ENCODE measurements at places on chromosomes 7 and 10.

- no peak for DNase-seq
Observed at GRCh38 chr10:14456218-14456869, 125.6 kb upstream of the FRMD4A start.

DNA sequence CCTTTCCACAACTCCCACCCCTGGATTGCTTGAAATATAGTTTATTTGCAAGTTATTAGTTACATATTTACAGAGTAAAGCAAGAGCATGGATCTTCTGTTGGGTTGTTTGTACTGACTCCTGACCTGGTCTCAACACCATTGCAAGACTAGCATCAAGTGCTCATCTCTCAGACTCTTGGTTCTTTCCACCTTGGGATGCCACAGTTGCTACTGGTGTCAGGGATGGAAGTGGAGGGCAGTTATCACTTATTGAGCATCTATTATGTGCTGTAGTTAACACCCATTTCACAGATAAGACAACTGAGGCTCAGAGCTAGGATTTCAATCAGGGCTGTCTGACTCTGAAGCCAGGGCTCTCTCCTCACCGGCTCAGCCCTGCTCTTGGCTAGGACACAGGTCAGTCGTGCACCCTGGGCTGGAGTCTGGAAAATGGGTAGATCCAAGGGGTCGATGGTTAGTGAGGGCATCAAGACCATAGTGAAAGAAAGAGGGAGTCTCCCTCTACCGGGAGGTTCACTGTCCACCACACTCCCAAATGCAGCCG, 614 bp upstream of the ADAMTS14 start:
- DNase-seq = no peak

DNA sequence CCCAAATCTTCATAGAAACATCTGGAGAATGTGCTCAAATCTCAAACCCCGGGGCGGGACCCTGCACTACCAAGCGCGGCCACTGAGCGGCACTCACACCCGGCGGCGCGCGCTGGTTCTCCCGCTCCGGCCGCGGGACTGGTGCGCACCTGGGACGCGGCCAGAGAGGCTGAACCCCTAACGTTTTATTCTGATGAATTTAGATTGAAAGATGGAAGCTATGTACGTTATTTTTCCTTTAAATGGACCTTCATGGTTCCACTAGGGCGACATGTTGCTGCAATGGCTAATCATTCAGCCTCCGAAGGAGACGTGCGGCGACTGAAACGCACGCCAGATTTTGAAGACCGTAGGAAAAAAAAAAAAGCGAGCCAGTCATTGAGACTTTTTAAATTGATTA, 107.0 kb upstream of the INSIG1 start:
- peak; percentile 46 for DNase-seq

GRCh38 chr7:151851145-151851751, 25.7 kb downstream of the PRKAG2 start:
- DNase-seq = no peak

DNA sequence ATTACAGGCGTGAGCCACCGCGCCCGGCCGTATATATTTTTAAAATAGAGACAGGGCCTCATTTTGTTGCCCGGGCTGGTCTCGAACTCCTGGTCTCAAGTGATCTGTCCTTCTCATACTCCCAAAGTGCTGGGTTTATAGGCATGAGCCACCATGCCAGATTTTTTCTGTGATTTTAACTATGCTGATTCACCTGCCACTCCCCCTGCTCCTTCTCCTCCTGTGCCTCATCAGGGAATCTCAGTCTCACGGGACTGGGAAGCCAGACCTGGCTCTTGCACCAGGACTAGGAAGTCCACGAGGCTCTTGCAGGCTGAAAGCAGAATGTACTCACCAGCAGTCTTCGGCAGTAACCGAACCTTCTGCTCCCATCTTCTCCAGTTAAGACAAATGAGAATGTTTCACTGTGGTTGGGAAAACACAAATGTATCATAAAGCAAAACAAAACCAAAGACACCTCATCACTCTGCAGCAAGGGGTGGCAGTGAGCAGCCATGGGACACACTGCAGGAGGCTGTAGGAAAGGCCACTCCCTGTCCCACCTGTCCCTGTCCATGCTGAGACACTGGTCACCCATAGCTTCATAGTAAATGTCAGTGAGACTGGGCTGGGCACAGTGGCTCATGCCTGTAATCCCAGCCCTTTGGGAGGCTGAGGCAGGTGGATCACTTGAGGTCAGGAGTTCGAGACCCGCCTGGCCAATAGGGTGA, 78.7 kb upstream of the MKRN1 start:
- no peak for DNase-seq

GRCh38 chr10:87585565-87586514, 73.8 kb upstream of the PAPSS2 start:
- DNase-seq = no peak

DNA sequence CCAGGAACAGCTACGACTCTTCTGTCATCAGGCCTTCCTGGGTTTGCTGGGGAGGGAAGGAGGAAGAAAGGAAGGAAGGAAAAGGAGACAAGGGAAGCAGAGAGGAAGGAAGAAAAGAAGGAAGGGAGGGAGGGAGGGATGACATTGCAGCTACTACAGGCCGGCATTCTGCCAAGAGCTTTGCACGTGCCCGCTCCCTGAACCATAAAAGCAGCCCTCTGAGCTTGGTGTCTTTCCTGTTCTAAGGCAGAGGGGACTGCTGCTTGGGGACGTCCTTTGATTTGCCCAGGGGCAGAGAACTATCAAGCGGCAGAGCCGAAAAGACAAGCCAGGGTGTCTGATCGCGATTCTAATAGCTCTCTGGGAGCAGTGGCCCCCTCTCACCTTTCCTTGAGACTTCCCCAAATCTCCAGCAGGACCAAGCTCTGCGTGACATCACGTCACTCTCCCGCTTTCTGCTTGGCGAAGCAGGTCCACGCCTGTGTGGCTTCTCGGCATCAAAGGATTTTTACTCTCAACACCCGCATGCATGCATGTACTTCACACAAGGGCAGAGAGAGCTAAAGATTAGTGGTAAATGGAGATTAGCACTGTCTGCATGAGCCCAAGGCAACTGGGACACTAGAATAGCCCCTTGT, 167.8 kb upstream of the AUTS2 start:
- peak; percentile 70 for DNase-seq

DNA sequence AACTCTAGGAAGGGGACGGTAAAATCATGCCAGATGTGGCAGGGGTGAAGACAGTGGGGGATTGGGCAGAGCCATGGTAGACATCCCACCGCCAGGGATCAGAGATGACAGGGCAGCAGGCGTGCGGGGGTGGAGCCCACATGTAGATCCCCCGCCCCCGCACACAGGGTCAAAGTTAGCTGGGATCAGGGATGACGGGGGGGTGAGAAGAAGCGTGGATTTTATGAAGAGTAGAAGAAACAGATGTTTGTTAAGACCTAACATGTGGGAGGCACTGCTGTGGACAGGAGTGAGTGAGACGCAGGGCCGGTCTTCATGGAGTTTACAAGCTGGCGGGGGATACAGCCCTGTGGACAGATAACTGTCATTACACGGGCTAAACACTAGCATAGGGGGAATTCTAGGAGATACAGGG, 154.0 kb upstream of the KLF14 start:
- DNase-seq = no peak

DNA sequence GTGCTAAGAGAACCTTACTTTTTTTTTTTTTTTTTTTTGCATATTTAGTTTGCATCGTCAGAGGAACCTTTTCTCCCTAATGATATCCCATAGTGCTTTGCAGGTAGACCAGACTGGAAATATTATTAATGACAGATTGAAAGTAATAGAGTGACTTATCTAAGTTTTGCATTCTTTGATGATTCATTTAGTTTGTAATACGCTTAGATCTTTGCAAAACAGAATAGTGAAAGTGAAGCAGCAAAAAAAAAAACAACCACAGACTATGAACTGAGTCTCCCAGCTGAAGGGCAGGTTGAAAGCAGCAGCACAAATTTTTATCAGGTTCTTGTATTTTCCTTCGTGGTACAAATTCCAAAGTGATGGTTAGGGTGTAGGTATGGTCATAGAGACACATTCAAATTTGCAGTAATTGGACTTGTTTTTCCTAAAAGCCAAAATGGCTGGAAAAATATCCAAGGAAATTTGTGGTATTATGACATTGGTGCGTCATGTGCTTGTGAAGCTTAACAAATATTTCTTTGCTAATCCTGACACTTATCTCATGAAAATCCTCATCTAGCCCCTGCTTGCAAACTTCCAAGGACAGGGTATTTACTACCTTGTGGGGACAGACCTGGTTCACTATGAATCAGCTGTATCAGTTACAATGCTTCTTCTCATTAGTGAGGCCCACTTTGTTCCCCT, 81.8 kb upstream of the CREB5 start:
- no peak for DNase-seq

- DNase-seq = no peak
Observed at GRCh38 chr10:127175357-127176110, 20.9 kb downstream of the INSYN2A start.

DNA sequence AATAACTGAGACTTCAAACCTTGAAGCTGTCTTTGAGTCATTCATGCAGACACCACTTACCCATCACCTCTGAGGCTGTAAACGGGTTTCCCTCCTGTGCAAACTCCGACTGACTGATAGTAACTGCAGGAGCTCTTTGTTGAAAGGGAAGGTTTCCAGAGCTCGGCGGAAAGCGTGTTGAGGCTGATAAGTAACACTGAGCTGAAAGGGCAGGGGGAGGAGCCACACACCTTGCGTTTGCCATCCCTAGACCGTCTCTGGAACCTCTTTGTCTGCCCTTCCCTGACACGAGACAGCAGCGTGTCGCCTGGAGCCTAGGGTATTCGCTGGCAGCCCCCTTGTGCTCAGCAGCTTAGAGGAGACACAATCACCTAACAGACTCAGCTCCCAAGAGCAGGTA, 134.0 kb downstream of the PAXIP1 start:
- no peak for DNase-seq

- DNase-seq = peak; percentile 52
Observed at GRCh38 chr10:73999703-74000102, 1.8 kb downstream of the VCL start.

GRCh38 chr7:37092548-37092947, 356.1 kb downstream of the ELMO1 start:
- DNase-seq = no peak

DNA sequence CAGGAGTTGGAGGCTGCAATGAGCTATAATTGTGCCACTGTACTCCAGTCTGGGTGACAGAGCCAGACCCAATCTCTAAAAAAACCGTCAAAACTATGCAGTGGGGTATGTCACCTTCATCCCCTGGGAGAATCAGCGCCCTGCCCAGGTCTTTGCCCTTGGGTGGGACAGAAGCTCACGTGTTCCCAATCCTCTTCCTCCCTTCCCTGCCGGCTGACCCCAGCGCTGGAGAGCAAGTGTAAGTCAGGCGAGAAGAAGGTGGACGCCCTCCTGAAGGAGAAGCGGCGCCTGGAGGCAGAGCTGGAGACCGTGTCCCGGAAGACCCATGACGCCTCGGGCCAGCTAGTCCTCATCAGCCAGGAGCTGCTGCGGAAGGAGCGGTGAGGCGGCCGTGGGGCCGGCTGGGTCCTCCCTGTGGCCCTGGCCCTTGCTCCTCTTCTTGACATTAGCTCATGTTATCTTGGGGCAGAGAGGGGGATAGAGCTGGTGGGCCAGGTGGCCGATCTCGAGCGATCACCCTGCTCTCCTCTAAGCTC, 64.8 kb upstream of the GTF2IRD1 start:
- DNase-seq = no peak

GRCh38 chr10:14397066-14397465, 66.3 kb upstream of the FRMD4A start:
- peak; percentile 69 for DNase-seq

- DNase-seq = no peak
Observed at GRCh38 chr7:141074997-141075396, 1.1 kb downstream of the TMEM178B start.

- no peak for DNase-seq
Observed at GRCh38 chr10:103731609-103732270, 123.6 kb downstream of the SH3PXD2A start.

- DNase-seq = peak; percentile 52
Observed at GRCh38 chr7:114084472-114085312, 165.9 kb upstream of the PPP1R3A start.

- DNase-seq = no peak
Observed at GRCh38 chr7:5692845-5693278, 88.6 kb downstream of the RNF216 start.

- no peak for DNase-seq
Observed at GRCh38 chr7:49791088-49791741, 17.8 kb downstream of the VWC2 start.

GRCh38 chr7:158973941-158974785, 117.8 kb downstream of the DYNC2I1 start:
- DNase-seq = no peak
